ENCODE measurements at places on chromosomes 2 and 18.

DNA sequence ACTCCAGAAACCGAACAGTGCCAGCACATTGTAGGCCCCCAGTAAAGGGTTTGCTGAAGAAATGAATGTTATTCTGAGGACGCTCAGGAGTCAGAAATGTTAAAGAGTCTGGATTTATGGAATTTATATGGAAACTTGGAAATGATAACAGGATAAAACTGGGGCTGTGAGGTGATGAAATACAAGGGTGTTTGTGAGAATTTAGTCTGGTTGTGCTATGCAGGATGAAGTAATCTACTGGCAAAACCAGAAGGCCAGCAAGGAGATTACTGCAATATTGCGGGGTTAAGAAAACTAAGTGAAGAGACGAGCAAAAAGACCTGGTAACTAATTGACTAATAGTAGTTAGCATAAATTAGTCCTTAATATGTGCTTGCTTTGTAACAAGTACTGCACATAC lies 467.8 kb downstream of the ZEB2 start:
- DNase-seq, result no peak

DNA sequence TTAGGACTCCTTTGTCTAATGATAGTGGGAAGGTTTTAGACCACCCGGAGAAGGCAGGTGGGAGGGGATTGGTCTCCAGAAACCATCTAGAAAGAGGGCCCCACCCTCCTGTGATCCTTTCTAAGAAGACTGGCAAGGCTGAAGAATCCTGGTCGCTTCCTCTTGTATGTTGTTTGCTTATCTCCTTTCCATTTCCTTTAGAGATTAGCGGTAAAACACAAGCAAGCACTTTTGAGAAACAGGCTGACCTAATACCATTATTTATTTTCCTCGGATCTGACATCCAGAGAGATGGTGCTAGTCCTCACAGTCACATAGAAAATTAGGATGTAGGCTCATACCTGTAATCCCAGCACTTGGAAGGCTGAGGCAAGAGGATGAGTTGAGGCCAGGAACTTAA lies 45.2 kb upstream of the SPRED2 start:
- no peak for DNase-seq

GRCh38 chr2:85250045-85250444 lies 77.7 kb downstream of the TGOLN2 start:
- no peak for DNase-seq

GRCh38 chr2:40611196-40611595 lies 159.3 kb upstream of the SLC8A1 start:
- no peak for DNase-seq

DNA sequence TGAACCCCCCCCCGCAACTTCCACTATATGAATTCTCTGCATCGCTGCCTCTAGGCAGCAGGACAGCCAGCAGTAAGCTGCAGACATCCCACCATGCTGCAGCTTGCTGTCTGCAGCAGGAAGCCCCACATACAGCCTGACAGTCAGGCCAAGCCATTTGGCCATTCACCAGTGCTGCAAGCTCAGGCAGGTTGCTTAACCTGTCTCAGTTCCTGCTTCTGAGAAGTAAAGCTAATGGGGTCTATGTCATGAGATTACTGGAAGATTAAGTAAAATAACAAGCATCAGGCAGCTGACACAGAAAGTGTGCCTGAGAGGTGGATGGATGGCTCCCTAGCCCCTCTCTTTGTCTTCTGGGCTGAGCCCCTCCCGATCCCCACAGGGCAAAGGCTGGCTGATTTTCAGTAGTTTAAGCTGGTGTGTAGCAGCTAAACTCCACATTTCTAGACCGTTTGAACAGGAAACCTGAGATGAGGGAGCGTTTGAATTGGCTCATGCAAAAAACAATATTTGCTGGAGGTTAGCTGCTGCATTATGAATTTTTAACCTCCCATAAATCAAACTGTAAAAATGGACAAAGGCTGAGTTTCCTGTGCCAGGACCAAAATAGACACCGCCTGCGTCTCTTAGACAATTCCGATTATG lies 193.8 kb upstream of the ARL4C start:
- DNase-seq, result peak; percentile 91

- DNase-seq, result no peak
Measured at GRCh38 chr2:208329485-208329884, 63.4 kb downstream of the PIKFYVE start.

DNA sequence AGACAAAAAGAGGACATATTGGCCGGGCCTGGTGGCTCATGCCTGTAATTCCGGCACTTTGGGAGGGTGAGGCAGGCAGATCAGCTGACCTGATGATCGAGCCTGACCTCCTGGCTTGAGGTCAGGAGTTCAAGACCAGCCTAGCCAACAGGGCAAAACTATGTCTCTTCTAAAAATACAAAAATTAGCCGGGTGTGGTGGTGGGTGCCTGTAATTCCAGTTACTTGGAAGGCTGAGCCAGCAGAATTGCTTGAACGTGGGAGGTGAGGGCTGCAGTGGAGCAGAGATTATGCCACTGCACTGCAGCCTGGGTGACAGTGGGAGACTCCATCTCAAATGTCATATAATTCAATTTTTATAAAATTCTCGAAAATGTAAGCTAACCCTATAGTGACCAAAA lies 84.5 kb downstream of the SEMA4F start:
- DNase-seq, result no peak

DNA sequence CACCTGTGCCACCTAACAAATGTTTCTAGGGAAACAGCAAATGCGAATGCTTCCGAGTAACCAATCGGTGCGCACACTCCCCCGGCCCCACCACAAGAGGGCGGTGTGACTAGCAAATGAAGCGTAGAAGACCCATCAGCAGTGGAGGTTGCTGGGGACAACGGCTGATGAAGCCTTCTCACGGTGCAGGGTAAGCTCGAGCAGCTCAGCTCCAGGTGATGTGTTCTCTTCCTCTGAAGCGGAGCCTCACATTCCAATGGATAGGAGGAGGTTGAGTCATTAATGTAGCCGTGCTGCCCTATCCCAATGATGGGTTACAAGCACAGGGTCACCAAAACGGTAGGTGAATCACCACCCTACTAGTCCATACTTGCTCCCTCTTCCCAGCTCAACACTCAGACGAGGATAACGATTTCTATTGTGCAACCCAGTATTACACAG lies 127.6 kb upstream of the TWIST2 start:
- peak; percentile 64 for DNase-seq

DNA sequence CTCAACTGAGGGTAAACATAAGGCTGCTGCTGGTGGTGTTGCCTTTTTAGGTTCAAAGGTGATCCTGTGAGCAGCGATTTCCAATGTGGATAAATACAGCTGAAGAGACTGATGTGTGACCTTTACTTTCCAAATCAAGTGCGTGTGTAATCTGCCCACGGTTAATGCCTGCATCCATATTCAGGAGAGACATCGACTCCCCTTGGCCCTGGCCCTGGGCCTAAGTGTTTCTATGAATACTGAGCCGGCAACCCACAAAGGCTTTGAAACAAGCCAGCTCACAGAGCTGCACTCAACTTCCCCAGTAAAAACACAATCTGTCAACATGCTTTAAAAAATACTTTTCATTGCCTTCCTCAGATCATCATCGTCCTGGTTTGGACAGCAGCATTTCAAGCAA lies 1026.6 kb downstream of the TMEM182 start:
- no peak for DNase-seq

DNA sequence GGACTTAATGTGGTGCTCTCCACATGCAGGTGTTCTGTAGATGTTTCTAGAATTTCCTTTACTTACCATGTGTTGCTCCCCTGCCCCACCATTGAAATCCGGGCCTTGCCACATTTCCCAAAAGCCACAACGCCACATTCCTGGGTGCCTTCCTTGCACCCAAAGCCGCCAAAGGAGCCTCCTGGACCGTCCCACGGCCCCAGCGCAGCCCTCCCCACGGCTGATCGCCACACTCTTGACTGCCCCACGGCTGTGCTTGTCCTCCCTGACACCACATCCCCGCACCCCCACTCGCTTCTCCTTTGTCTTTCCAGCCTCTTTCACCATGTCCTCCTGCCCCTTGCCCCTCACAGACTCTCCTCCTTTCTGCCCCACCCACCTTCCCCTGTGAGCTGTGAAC lies 40.2 kb upstream of the CHMP1B start:
- DNase-seq, result no peak

GRCh38 chr2:39091063-39091462 lies 29.8 kb downstream of the SOS1 start:
- no peak for DNase-seq

DNA sequence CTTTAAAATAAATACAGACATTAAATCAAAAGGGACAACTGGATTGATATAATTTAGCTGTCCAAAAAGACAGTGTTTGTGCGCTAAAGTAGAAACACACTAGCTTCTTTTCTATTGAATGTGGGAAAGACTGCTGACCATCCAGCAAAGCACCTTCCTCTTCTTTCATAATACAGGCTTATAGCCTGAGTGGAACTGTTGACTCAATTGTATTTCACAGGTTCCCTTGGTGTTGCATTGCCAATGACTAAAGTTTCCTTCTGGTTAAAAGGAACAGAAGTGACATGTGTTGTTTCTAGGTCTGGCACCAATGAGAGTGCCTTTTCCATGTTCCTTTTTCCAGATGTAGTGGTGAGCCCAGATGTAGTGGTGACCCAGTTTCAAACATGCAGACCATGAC lies 412.3 kb downstream of the RNF144A start:
- DNase-seq, result no peak

- DNase-seq, result no peak
Measured at GRCh38 chr2:198004173-198004572, 199.8 kb downstream of the PLCL1 start.

GRCh38 chr18:33804258-33804657 lies 226.2 kb downstream of the ASXL3 start:
- DNase-seq, result peak; percentile 8

- DNase-seq, result no peak
Measured at GRCh38 chr2:49933711-49934110, 779.4 kb upstream of the FSHR start.

DNA sequence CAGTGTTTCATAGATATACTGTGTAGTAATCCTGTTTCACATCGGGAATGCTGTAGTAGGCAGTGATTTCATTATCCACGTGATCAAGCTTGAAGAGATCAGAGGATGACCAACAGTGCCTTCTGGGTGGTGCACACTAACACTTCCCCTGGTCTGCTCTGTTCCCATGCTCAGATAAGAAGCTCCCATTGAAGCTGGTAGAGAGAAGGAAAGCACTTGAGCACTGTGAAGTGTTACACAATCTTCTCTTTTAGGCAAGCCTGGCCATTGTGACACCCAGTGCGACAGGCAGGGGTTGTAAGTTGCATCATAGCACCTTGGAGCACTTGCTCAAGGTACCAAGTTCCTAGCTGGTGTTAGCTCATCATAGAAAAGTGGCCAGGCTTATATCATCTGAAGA lies 30.6 kb upstream of the GPD2 start:
- DNase-seq, result no peak

DNA sequence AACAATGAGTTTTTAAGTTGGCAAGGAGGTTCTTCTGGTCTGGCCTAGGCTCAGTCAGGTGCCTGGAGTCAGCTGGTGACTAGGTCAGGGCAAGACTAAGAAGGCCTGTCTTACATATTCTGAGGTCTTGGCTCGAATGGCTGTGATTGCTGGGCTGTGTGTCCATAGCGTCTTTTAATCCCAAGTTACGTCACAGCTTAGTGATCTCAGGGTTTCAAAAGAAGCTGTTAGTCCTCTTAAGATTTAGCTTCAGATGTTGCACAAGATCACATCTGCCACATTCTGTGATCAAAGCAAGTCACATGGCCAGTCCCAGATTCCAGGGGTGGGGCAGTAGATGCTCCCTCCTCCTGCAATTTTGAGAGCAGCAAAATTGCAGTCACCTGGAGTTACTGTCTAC lies 61.3 kb downstream of the PKP4 start:
- DNase-seq, result no peak

DNA sequence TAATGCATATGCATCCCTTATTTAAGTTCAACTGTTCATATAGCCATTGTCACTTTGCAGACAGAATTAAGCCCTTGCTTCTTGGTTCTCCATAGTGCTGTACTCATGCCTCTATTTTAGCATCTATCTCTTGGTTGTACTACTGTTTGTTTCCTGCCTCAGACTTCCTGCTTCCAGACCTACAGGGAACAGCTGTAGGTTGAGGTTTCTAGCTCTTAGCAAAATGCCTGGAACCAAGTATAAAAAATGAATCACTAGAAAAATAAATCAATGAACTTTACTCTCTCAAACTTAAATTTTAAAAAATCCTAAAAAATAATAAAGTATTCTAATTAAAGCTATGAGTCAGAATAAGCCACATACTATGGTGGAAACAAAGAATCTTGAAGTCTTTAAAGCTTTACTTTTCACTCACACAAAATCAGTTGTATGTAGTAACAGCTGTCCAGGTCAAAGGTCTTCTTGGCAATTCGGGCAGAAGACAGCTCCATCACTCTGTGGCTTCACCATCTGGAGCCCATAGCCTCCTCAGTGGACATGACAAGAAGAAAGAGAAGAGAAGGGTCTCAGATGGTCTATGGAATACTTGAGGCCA lies 1228.1 kb upstream of the GYPC start:
- DNase-seq, result no peak

- DNase-seq, result peak; percentile 23
Measured at GRCh38 chr18:9869715-9870430, 15.9 kb upstream of the TXNDC2 start.

GRCh38 chr2:19178175-19178574 lies 180.2 kb downstream of the OSR1 start:
- DNase-seq, result no peak

- DNase-seq, result peak; percentile 86
Measured at GRCh38 chr2:224938651-224939182, 103.6 kb downstream of the DOCK10 start.

- DNase-seq, result no peak
Measured at GRCh38 chr2:201796478-201796865, 9.9 kb upstream of the CDK15 start.

- DNase-seq, result no peak
Measured at GRCh38 chr2:54610700-54611099, 112.8 kb upstream of the EML6 start.

GRCh38 chr2:45769056-45769455 lies 117.6 kb downstream of the PRKCE start:
- no peak for DNase-seq

DNA sequence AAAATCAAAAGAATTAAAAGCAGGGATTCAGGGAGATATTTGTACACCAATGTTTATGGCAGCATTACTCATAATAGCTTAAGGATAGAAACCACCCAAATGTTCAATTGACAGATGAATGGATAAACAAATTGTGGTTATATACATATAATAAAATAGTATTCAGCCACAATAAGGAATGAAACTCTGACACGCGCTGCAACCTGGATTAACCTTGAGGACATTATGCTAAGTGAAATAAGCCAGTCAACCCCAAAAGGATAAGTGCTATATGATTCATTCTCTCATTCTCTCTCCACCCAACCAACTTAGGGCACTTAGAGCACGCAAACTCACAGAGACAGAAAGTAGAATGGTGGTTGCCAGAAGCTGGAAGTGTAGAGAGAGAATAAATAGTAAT lies 216.8 kb upstream of the SLC14A2 start:
- no peak for DNase-seq

GRCh38 chr2:190121305-190121704 lies 58.8 kb upstream of the MSTN start:
- DNase-seq, result no peak

DNA sequence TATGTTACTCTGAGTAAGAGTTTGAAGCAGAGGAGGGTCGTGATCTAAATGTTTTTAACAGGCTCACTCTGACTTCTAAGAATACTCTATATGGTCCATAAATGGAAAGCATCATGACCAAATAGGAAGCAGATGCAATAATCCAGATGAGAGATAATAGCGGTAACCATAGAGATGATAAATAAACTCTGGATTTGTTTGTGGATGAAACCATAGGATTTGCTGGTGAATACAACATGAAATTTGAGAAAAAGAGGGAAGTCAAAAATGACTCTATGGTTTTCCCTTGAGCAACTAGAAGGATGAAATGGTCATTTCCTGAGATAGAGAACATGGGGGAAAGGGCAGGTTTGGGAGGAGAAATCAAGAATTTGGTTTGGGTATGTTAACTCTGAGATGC lies 3.9 kb downstream of the HEATR5B start:
- peak; percentile 64 for DNase-seq
